ENCODE measurements at places on chromosomes 16 and 17. TPM values are rescaled to one million over a fixed set of nuclear protein-coding genes. Genes with fewer than 3 reads are reported as not detected.

Gene ARHGAP44
- total RNA-seq = 0.80 TPM

Gene ITGA2B
- 2.4 TPM for total RNA-seq

Gene KRTAP4-5
- total RNA-seq = not detected

Gene STARD3
- total RNA-seq = 44.8 TPM

Gene KIAA0513
- total RNA-seq = 8.7 TPM

Gene OSGIN1
- total RNA-seq = 4.9 TPM

Gene ZFPM1
- 3.9 TPM for total RNA-seq

Gene OR1E2
- not detected for total RNA-seq

Gene SNAI3
- total RNA-seq = not detected

Gene SPPL2C
- not detected for total RNA-seq

Gene MRC2
- 120 TPM for total RNA-seq

Gene GPR179
- total RNA-seq = 0.03 TPM

Gene PRR11
- 39.8 TPM for total RNA-seq

Gene TNK1
- 6.2 TPM for total RNA-seq

Gene TUBB3
- 205 TPM for total RNA-seq

DNA sequence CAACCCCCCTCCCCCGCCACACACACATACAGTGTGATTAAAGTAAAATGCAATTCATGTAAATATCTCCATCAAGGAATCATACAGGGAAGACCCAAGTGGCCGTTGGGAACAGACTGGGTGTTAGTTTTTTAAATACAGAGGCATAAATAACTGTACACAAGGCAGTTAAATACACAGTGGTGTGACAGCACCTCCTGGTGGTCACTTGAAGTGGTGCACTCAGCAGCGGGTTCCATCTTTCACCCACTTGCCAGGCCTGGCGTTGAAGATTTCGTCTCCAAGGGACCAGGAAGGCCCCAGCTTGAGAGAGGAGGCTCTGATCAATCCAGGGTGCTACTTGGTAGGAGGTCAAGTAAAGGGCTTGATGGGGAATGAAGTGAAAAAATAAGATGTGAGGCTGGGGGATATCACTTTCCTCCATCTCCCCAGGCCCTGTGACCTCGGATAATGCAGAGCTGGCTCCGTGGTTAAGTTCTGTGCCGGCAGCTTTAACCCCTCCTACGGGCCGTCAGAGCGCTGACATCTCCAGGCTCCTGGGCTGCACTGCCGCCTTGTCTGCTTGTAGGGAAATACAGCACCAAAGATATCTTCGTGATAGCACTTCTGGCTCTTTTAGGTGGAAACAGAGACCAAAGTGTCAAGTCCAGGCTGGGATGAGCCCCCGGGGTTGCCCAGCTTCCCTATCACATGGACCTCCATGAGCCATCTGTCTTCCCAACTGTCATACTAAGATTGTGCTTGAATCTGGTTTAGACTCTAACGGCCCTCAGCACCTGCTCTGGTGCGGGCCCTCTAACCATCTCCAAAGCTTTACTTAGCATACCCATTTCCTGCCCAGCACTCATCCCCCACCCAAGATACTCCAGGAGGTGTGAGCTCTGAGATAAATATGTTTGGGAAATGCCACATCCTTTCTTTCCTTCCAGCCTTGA lies 20.7 kb downstream of the LGALS9 start:
- H3K4me1 ChIP-seq = no peaks in the 10 kb centered on the region
- no peak overlapping the region for H3K4me3 ChIP-seq
- no peaks in the 10 kb centered on the region for H3K36me3 ChIP-seq
- DNase-seq = peak; percentile 8

- no peak overlapping the region for H3K4me3 ChIP-seq
- no peak for DNase-seq
- H3K36me3 ChIP-seq = peaks cover 5% of the 10 kb centered on the region
- H3K27ac ChIP-seq = no peak overlapping the region
- H3K27me3 ChIP-seq = no peaks in the 10 kb centered on the region
Observed at GRCh38 chr17:29111816-29112499, 68.2 kb downstream of the MYO18A start.

DNA sequence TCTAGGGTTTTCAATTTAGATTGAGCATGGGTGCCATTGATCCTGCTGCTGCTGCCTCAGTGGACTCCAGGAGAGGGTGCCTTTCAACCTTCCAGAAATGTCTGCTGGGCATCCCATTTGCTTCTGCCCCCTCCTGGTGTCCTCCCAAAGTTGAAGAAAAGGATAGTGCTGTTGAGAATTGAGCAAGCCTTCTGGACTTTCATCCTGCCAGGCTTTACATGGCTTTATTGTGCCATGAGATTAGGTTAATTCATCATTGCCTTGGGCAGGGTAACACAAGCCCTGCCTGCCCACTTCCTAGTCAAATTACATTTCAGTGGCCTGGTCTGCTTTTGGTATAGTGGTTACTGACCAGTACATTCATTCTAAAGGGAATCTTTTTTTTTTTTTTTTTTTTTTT lies 17.9 kb upstream of the TANGO6 start:
- no peak overlapping the region for H3K4me3 ChIP-seq
- no peaks in the 10 kb centered on the region for H3K4me1 ChIP-seq
- H3K27ac ChIP-seq = no peak overlapping the region
- no peak for DNase-seq
- H3K36me3 ChIP-seq = no peaks in the 10 kb centered on the region

DNA sequence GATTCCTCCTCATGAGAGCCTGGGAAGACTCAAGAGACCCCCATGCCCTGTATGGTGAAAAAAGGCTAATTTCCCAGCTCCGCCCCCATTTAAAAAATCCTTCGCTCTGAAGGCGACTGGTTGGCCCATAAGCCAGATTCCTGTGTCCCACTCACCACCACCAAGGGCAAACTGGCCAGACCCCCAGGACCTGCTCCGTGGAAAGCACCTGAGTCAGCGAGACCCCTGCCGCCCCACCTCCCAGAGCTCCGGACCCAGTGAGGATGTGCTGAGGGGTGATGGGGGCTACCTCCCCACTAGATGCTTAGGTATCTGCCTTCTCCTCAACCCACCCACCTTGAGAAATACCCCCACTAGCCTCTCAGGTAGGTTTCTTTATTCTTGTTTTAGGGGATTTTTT lies 42.2 kb downstream of the RBFOX3 start:
- H3K27ac ChIP-seq = no peak overlapping the region
- H3K4me1 ChIP-seq = peaks cover 4% of the 10 kb centered on the region
- H3K27me3 ChIP-seq = peaks cover 10% of the 10 kb centered on the region
- no peaks in the 10 kb centered on the region for H3K36me3 ChIP-seq

- no peaks in the 10 kb centered on the region for H3K27me3 ChIP-seq
- no peak overlapping the region for H3K27ac ChIP-seq
- H3K36me3 ChIP-seq = no peaks in the 10 kb centered on the region
- DNase-seq = no peak
- H3K4me3 ChIP-seq = no peak overlapping the region
Observed at GRCh38 chr16:29029168-29029994, 44.5 kb downstream of the LAT start.

GRCh38 chr17:80664217-80664790 lies 119.7 kb downstream of the RPTOR start:
- no peak for DNase-seq
- no peak overlapping the region for H3K4me3 ChIP-seq
- no peaks in the 10 kb centered on the region for H3K27me3 ChIP-seq
- no peak overlapping the region for H3K27ac ChIP-seq
- H3K36me3 ChIP-seq = no peaks in the 10 kb centered on the region

DNA sequence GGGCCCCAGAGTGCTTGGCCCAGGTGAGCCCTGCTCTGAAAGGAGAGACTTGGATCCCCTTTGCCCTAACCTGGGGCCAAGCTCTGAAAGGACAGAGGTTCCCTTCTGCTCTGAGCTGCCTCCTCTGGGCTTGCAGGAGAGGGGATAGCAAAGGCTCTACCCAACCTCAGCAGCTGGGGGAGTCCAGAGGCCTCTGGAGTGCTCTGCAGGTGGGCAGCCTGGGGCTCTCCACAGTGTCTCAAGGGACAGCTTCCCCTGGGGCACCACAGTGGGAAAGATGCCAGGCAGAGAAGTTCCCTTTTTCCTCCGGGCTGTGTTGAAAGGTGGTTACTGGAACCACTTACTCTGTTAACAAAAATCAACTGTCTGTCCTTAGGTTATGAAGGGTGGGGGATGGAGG lies 48.2 kb upstream of the MGAT5B start:
- no peaks in the 10 kb centered on the region for H3K36me3 ChIP-seq
- no peak overlapping the region for H3K27ac ChIP-seq
- no peak overlapping the region for H3K4me3 ChIP-seq
- no peaks in the 10 kb centered on the region for H3K4me1 ChIP-seq
- DNase-seq = no peak

GRCh38 chr16:65384441-65384840 lies 262.6 kb upstream of the CDH11 start:
- no peaks in the 10 kb centered on the region for H3K27me3 ChIP-seq
- no peak overlapping the region for H3K4me3 ChIP-seq
- H3K36me3 ChIP-seq = no peaks in the 10 kb centered on the region
- no peak overlapping the region for H3K27ac ChIP-seq

DNA sequence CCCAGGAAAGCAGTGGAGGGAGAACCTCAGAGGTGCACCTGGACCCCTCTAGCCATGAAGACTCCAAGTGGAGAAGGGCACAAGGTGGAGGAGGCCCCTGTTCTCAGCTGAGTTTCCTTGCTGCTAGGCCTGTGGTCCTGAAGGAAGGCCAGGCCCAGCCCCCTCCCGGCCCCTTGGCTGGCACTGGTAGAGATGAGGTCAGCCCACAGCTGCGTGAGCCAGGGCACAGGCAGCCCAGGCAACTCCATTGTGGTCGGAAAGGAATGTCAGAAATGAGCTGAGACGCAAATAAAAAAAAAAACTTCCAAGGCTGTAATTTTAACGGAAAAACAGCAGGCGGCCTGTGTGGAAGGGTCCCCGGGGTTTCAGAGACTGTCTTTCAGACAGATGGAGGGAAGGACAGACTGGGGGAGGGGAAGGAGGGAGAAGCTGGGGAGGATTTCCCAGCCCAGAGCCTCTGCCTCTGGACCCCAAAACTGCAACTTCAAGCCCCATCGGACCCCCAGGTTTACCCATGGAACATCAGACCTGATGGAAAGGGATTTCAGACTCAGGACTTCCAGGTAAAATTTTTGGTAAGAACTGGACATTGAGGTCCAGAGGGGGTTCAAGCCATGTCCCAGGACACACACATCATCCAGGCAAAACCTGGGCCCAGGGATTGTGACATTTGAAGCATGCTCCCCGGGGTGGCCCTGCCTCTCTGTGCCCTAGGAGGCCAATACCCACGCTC lies 25.6 kb upstream of the MRPS23 start:
- no peaks in the 10 kb centered on the region for H3K36me3 ChIP-seq
- DNase-seq = peak; percentile 47
- H3K4me3 ChIP-seq = no peak overlapping the region

- DNase-seq = no peak
- no peak overlapping the region for H3K27ac ChIP-seq
- H3K27me3 ChIP-seq = no peaks in the 10 kb centered on the region
- peaks cover 8% of the 10 kb centered on the region for H3K4me1 ChIP-seq
Observed at GRCh38 chr17:28667870-28668269, 5.9 kb downstream of the SUPT6H start.

GRCh38 chr16:81755915-81756614 lies 23.0 kb upstream of the PLCG2 start:
- no peaks in the 10 kb centered on the region for H3K27me3 ChIP-seq
- H3K4me3 ChIP-seq = no peak overlapping the region
- no peaks in the 10 kb centered on the region for H3K36me3 ChIP-seq
- no peaks in the 10 kb centered on the region for H3K4me1 ChIP-seq

- no peak for DNase-seq
- no peak overlapping the region for H3K27ac ChIP-seq
- H3K4me1 ChIP-seq = no peaks in the 10 kb centered on the region
- no peaks in the 10 kb centered on the region for H3K36me3 ChIP-seq
Observed at GRCh38 chr16:50593410-50594150, 45.4 kb downstream of the NKD1 start.

- H3K36me3 ChIP-seq = no peaks in the 10 kb centered on the region
- H3K4me1 ChIP-seq = no peaks in the 10 kb centered on the region
- no peak overlapping the region for H3K4me3 ChIP-seq
Observed at GRCh38 chr16:88714420-88715302, 8.4 kb downstream of the CTU2 start.

GRCh38 chr16:87178977-87179376 lies 138.2 kb downstream of the C16orf95 start:
- H3K36me3 ChIP-seq = no peaks in the 10 kb centered on the region
- no peak overlapping the region for H3K27ac ChIP-seq
- no peaks in the 10 kb centered on the region for H3K4me1 ChIP-seq
- DNase-seq = no peak
- H3K4me3 ChIP-seq = no peak overlapping the region

DNA sequence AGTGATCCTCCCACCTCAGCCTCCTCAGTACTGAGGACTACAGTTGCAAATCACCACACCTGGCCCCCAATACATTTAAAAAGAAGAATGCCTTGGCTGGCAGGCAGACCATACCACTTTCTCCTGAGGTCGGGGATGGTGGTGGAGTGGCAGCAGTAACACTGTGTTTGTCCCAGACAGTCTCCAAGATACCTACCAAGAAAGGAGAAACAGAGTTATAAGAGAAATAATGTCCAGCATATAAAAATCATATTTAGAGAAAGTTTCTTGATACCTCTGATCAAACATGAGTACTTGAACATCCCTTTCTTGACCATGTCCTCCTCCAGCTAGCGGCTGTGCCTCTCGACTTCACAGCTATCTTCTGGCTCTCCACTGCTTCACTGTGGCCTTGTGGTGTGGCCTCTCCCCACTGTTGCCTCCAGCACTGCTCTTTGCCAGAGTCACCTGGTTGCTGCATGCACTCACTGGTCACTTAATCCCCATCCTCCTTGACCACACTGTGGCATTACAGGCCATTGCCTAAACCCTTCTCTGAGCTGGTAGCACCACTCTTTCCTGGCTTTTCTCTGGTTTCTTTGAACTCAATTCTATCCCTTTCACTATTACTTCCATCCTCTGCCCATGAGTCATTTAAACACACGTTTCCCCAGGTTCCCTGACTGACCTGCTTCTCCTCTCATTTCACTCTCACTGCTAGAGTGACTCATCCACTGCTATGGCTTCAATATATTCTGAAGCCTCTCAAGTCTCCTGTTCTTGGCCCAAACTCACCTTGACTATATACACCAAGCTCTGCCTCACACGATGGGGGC lies 45.2 kb downstream of the XPO6 start:
- H3K4me3 ChIP-seq = no peak overlapping the region
- peaks cover 21% of the 10 kb centered on the region for H3K36me3 ChIP-seq
- no peaks in the 10 kb centered on the region for H3K4me1 ChIP-seq
- H3K27me3 ChIP-seq = no peaks in the 10 kb centered on the region

GRCh38 chr17:40938981-40939380 lies 1.5 kb upstream of the KRT23 start:
- no peak for DNase-seq
- peaks cover 8% of the 10 kb centered on the region for H3K27me3 ChIP-seq
- H3K4me1 ChIP-seq = no peaks in the 10 kb centered on the region
- no peak overlapping the region for H3K27ac ChIP-seq
- no peaks in the 10 kb centered on the region for H3K36me3 ChIP-seq

GRCh38 chr16:24713379-24713778 lies 16.1 kb upstream of the TNRC6A start:
- H3K4me3 ChIP-seq = no peak overlapping the region
- DNase-seq = no peak
- H3K36me3 ChIP-seq = no peaks in the 10 kb centered on the region

GRCh38 chr17:15247891-15248529 lies 17.1 kb downstream of the PMP22 start:
- no peak for DNase-seq
- no peaks in the 10 kb centered on the region for H3K4me1 ChIP-seq
- no peak overlapping the region for H3K4me3 ChIP-seq
- no peaks in the 10 kb centered on the region for H3K36me3 ChIP-seq
- H3K27me3 ChIP-seq = no peaks in the 10 kb centered on the region

- H3K4me3 ChIP-seq = no peak overlapping the region
- no peak for DNase-seq
- no peak overlapping the region for H3K27ac ChIP-seq
- H3K27me3 ChIP-seq = peaks cover 8% of the 10 kb centered on the region
Observed at GRCh38 chr17:79168486-79169055, 93.9 kb downstream of the ENGASE start.

GRCh38 chr17:62587554-62587953 lies 39.9 kb upstream of the MRC2 start:
- no peaks in the 10 kb centered on the region for H3K27me3 ChIP-seq
- no peak overlapping the region for H3K4me3 ChIP-seq
- no peaks in the 10 kb centered on the region for H3K36me3 ChIP-seq
